ENCODE measurements at places on chromosomes 12 and 14. TPM values are rescaled to one million over a fixed set of nuclear protein-coding genes. Genes with fewer than 3 reads are reported as not detected.

- DNase-seq = no peak
Observed at GRCh38 chr14:102505000-102505619, 4.5 kb downstream of the ANKRD9 start.

AMN gene
- not detected for total RNA-seq

SDR9C7 gene
- 0.27 TPM for total RNA-seq

GRCh38 chr12:114245555-114245954, 160.4 kb downstream of the TBX5 start:
- DNase-seq = no peak

DTX1 gene
- 2.6 TPM for total RNA-seq

SLC39A5 gene
- total RNA-seq = not detected

RNASE2 gene
- 0.89 TPM for total RNA-seq

Measured in cardiac septum (tissue), 1 donor.